ENCODE measurements at places on chromosomes 16 and 17.
A peak's percentile ranks its signal among the peaks of the same experiment; 100 is the strongest.

GRCh38 chr17:43917348-43918025 lies 10.2 kb upstream of the MPP2 start:
- H3K27ac ChIP-seq, result no peak overlapping the region
- no peaks in the 10 kb centered on the region for H3K4me1 ChIP-seq
- DNase-seq, result no peak
- peak overlapping the region; percentile 40 for H3K4me3 ChIP-seq

GRCh38 chr17:50289278-50289677 lies 15.0 kb downstream of the TMEM92 start:
- no peak overlapping the region for H3K4me3 ChIP-seq
- DNase-seq, result no peak
- no peak overlapping the region for H3K27ac ChIP-seq

- H3K27ac ChIP-seq, result no peak overlapping the region
- peaks cover 31% of the 10 kb centered on the region for H3K27me3 ChIP-seq
- H3K4me3 ChIP-seq, result no peak overlapping the region
- no peaks in the 10 kb centered on the region for H3K4me1 ChIP-seq
Observed at GRCh38 chr17:50191359-50192143, 9.9 kb downstream of the COL1A1 start.

GRCh38 chr16:88903267-88903666 lies 36.8 kb upstream of the PABPN1L start:
- peaks cover 11% of the 10 kb centered on the region for H3K4me1 ChIP-seq
- peaks cover 3% of the 10 kb centered on the region for H3K36me3 ChIP-seq
- H3K4me3 ChIP-seq, result peak overlapping the region; percentile 13
- DNase-seq, result no peak
- H3K27me3 ChIP-seq, result no peaks in the 10 kb centered on the region

GRCh38 chr16:3038256-3038655 lies 1.5 kb upstream of the BICDL2 start:
- DNase-seq, result no peak
- H3K27ac ChIP-seq, result no peak overlapping the region
- H3K27me3 ChIP-seq, result peaks cover 70% of the 10 kb centered on the region
- H3K4me3 ChIP-seq, result no peak overlapping the region
- H3K36me3 ChIP-seq, result peaks cover 1% of the 10 kb centered on the region

DNA sequence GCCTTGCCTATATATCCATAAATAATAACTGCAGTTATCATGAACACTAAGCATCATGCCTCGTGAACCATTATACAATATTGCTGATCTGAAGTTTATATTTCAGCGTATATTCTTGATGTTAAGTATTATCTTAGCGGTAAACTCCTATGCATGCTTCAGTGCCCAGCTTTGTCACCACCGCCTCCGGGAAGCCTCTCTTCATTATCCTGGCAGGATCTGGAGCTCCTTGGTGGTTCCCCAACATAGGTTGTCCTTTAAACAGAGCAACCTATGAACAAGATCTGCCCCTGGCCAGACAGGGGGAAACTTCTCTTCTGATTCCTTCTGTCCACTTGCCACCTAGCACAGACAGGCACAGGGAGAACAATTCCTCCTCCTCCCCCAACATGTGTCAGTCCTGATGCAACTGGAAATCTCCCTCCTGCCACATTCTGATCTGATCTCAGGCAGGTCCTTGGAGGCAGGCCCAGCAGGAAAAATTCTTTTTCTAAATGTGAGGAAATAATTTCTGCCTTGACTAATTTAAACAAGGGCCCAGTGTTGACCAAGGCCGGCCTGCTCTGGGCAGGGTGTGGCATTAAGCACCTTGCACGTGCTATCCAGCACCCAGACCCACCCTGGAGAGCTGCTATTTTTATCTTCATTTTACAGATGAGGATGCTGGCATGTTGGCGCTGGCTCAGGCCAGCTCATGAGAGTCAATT lies 22.4 kb downstream of the SPNS2 start:
- H3K27me3 ChIP-seq, result no peaks in the 10 kb centered on the region
- no peak for DNase-seq
- H3K4me3 ChIP-seq, result no peak overlapping the region
- no peak overlapping the region for H3K27ac ChIP-seq

DNA sequence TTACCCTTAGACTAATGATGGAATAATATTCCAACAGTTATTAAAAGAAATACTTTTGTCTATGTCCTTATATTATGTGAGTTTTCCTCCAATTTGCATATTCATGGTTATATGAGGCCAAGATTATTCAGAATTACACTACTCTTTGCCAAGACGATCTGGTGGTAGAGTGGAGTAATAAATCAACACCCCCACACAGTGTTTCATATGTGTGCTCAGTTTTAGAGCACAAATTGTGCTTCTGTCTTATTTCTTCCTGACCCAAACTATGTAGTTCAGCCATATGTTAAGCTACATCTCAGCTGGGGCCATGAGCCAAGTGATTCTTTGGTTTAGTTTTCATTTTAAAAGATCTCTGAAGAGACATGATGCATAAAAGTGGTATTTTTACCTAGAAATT lies 26.9 kb upstream of the PPM1E start:
- no peak overlapping the region for H3K4me3 ChIP-seq
- no peak overlapping the region for H3K27ac ChIP-seq
- H3K4me1 ChIP-seq, result no peaks in the 10 kb centered on the region
- peaks cover 29% of the 10 kb centered on the region for H3K36me3 ChIP-seq
- H3K27me3 ChIP-seq, result no peaks in the 10 kb centered on the region

DNA sequence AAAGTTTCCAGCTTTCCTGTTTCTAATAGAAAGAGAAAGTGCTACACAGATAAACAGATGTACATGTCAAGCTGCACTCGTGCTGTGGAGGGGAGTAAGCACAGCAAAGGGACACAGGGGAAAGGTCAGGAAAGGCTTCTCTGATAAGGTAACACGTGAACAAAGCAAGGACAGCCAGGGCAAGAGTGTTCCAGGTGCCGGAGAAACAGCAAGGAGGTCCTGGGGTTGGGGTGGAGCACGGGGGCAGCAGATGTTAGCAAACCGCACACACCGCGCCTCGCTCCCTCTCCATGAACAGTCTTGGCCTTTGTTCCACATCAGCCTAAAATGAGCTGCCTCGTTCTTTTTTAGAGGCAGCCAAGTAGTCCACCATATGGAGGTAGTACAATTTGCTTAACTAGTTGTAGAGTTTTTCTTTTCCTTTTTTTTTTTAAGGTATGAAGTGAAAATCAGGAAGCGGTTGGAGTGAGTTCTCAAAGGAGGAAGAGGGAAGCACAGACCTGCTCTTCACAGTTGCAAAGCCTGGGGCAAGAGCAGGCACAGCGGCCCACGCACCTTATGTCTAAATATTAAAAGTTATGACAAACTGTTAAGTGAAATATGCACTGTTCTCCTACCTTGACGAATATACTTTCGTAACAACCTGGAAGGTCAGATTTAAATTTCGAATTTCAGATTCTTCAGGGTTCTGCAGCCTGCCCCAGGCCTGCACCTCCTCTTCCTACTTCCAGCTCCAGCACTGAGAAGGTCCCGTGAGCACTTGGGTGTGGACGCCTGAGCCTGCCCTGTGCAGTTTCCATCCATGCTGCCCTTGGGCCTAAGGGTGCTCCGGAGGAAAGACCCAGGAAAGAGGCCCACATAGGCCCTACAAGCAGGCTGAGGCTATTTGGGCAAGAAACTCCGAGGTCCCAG lies 41.5 kb upstream of the RPH3AL start:
- H3K27me3 ChIP-seq, result no peaks in the 10 kb centered on the region
- H3K36me3 ChIP-seq, result peaks cover 5% of the 10 kb centered on the region
- no peak for DNase-seq

DNA sequence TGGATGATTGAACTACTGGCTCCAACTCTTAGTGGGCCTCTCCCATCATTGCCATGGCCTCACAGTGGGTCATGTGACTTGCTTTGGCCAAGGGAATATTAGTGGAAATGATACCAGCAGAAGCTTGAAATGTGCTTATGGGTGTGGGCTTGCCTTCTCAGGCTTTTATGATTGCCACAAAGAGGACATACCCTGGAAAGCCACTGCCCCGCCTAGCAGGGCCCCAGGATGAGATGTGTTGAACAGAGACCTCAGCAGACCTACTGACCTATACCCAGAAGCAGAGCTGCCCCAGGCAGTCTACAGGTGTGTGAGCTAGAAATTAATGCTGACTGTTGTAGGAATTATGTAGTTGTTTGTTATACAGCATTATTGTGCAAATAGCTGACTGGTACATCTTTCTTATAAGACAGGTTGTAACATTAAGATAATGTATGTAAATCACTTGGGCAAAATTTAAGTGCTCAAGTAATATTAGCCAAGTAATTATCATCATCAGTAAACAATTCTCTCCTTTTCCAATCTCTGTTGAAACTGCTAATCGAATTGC lies 67.8 kb upstream of the CDH5 start:
- peaks cover 7% of the 10 kb centered on the region for H3K4me1 ChIP-seq
- no peak for DNase-seq
- H3K4me3 ChIP-seq, result no peak overlapping the region

- no peak overlapping the region for H3K4me3 ChIP-seq
- no peaks in the 10 kb centered on the region for H3K36me3 ChIP-seq
- no peak overlapping the region for H3K27ac ChIP-seq
Observed at GRCh38 chr17:10072086-10072485, 126.3 kb downstream of the GAS7 start.

DNA sequence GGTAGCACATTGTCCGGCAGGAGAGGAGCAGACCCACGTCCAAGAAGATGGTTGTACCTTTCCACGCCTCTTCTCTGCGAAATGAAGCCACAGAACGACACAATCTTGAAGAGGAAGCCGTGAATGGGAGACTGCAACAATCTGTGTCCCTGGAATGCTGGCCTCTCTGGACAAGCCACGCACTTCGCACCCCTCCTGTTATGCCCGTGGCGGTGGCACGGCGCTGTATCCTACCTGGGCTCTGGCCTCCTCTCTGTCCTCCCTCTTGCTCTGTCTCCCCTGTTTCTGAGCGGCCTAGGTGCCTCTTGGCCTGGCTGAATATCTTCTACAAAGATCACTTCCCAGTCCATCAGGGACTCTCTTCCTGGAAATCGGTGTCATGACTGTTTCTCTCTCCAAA lies 717.8 kb downstream of the KCNJ18 start:
- H3K36me3 ChIP-seq, result no peaks in the 10 kb centered on the region
- DNase-seq, result no peak
- H3K4me3 ChIP-seq, result no peak overlapping the region
- no peaks in the 10 kb centered on the region for H3K4me1 ChIP-seq
- no peaks in the 10 kb centered on the region for H3K27me3 ChIP-seq

Measured in central memory CD8-positive, alpha-beta T cell (primary cell).